ENCODE measurements at places on chromosomes 2 and 18.

DNA sequence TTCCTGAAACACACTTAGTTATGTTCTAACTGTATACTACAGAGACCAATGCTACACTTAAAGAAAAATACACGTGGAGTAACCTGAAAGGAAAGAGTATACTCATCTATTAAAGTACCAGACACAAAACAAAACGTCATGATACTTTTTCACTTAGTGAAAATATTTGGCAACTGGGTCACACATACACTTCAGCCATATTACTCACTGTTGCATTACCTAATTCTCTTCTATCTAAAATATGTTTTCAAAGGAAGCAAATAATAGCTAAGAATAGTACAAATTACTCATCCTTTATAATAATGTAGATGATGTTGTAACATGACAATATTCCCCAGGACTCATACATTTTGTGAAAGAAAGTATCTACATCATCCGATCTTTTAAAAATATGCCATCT is 76.5 kb upstream of the EPB41L3 start:
- DNase-seq, result no peak

DNA sequence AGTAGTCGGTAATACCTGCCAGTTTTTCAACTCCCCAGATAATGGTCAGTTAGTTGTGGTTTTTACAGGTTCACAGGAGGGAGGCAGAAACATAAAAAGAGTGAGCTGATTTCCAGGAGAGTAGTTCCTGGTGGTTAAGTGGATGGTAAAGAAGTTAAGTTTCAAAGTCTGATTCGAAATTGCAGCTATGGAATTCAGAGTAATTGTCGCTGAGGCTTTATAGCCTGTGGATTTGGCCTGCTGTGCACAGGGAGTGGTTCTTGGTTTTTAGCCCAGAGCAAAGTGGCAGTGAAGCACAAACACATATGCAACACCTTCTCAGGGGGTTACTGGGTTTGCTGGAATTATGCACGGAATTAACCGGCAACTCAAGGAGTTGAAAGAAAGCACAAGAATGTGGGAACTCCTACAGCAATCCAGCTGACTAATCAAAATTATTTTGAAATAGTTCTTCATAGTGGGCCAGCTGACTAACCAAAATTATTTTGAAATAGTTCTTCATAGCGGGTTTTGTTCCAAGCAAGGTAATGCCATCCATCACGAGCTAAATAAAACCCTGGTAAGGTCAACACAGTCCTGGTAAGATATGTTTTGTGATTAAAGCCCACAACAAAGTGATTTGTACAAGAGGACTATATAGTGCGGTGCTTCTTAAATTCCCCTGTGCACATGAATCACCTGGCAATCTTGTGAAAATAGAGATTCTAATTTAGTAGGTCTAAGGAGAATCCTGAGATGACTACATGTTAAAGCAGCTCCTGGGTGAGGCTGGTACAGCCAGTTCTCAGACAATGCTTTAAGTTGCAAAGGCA is 94.4 kb downstream of the SGPP2 start:
- no peak for DNase-seq

- DNase-seq, result no peak
These were observed 647.8 kb upstream of the RAB6C start for GRCh38 chr2:129331638-129332037.

- no peak for DNase-seq
These were observed 62.3 kb upstream of the TMEM178A start for GRCh38 chr2:39603436-39603835.

- no peak for DNase-seq
These were observed 9.8 kb downstream of the FZD7 start for GRCh38 chr2:202043475-202043874.

DNA sequence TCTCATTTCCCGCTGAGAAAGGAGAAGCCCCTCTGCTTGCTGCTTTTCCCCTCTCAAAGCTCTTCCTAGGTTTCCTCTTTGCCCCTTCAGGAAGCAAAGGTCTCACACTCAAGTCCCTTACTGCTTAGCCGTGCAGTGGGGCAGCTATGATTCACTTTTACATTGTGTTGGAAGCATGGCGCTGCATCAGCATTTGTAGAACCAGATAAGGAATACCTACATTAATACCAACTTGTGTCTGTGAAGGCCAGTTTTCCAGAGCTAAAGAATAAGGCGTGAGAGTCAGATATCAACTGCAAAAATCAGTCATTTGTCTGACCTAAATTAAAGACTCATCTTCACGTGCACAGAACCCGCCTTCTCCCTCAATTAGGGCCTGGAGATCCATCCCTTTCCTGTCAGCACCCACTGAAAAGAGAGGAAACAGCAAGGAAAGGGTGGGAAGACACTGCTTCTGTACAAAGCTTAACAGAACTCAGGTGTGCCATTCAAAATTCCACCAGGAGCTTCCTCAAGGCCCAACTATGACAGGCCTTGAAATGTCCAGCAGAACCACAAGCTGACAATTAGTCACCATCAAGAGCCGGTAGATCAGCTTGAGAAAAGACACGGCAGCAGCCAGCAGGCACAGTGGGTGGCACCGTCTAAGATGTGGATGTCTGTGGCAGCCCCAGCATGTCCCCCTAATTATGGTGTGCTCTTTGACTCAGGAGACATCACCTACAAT is 16.1 kb upstream of the XDH start:
- no peak for DNase-seq

DNA sequence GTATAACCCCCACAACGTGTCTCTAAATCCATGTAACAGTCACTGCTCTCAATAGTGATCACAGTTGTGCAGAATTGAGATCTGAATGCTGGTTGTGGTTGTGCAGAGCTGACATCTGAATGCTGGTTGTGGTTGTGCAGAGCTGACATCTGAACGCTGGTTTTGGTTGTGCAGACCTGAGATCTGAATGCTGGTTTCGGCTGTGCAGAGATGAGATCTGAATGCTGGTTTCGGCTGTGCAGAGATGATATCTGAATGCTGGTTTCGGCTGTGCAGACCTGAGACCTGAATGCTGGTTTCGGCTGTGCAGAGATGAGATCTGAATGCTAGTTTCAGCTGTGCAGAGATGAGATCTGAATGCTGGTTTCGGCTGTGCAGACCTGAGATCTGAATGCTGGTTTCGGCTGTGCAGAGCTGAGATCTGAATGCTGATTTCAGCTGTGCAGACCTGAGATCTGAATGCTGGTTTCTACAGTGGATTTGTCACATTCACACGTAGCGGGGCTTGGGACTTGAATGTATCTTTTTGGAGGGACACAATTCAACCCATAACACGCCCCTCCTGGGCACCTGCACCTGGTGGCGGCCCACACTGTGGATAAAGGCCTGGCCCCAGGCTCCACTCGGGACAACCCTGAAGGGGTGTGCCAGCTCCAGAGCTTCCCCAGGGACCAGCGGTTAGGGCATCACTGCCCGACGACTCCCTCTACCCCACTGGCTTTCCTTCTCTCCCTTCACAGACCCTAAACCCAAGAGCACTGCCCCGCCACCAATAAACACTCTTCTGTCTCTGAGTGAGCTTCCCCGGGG is 51.1 kb upstream of the SLC66A3 start:
- DNase-seq, result peak; percentile 8

DNA sequence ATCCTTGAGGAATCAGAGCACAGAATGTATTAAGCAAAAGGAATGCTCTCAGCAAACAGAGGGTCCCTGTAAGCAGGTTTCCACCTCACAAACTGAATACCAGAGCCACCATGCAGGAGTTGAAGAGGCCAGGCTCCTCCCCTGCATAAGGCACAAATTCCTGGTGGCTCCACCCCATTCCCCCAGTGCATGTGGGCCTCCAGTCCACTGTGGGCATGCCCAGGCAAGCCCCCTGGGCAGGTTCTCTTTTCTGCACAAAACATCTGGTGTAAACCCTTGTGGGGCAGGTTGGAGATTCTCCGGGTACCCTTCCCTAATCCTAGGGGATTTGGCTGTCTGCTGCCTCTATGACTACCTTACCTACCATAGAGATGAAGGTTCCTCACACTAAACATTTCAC is 166.5 kb downstream of the PTPRM start:
- no peak for DNase-seq

DNA sequence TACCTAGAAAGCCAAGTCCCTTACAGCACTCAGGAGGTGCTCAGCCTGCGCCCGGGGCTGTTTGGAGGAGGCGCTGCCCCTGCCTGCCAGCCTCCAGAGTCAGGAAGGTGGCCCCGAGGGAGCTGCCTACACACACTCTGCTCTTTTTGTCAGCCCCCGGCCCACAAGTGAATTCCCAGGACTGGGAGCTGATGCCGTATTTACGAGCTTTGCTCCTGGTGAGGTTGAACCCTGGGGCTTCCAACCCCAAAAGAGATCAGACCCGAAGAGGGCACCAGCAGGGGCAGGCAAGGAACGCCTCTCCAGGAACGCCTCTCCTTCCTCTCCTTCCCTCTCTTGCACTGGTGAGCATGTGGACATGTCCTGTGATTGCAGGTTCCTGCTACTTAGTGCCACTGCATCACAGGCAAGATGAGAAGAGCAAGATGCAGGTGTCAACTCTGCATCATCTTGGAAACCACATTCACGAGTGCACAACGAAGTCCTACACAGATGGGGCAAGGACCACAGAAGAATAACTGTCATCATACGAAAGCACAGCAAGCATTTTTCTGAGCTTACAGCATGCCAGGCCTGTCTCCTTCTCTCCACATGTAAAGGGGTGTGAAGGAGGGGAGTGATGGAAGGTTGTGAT is 126.7 kb downstream of the NDUFA10 start:
- no peak for DNase-seq

GRCh38 chr18:64137914-64138313 is 11.0 kb downstream of the LINC00305 start:
- no peak for DNase-seq

- no peak for DNase-seq
These were observed 164.1 kb downstream of the GALNT14 start for GRCh38 chr2:30974092-30974491.

- no peak for DNase-seq
These were observed 72.1 kb downstream of the NPAS2 start for GRCh38 chr2:100891906-100892642.

DNA sequence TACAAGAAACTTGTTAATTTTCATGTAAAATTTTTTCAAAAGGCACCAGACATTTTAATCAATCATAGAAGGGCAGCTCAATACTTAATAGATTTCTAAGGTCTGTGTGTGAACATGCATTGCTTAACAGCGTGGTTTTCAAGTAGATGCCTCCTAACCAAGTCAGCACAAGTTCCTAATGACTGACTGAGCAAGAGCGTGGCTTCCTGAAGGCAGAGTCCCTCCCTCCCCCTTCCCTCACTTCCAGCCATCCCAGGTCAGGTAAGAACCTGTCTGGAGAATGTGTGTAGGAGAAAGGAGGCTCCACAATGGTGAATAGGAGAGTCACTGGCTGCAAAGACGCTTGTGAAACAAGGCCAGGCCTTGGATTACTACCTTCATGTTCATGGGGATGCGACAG is 33.5 kb upstream of the DAPL1 start:
- DNase-seq, result no peak

- DNase-seq, result no peak
These were observed 35.6 kb downstream of the BMP10 start for GRCh38 chr2:68835621-68836020.

Measured in stimulated activated CD4-positive, alpha-beta T cell treated with anti-CD3 and anti-CD28 coated beads, Interleukin-1b, Interleukin-23, amount 100 ng/mL, for 4 hours (primary cell).